ENCODE measurements at places on chromosomes 1 and 21. TPM values are rescaled to one million over a fixed set of nuclear protein-coding genes. Genes with fewer than 3 reads are reported as not detected.
A peak's percentile ranks its signal among the peaks of the same experiment; 100 is the strongest.

Gene ATAD3B
- total RNA-seq, result 63.0 TPM

Gene SH2D2A
- total RNA-seq, result 0.89 TPM

Gene RNU1-4
- total RNA-seq, result 1,553 TPM

GRCh38 chr1:23239638-23240295 is 22.5 kb upstream of the HTR1D start:
- no peak for DNase-seq

GRCh38 chr1:201655910-201656309 is 117.0 kb downstream of the NAV1 start:
- no peak for DNase-seq

DNA sequence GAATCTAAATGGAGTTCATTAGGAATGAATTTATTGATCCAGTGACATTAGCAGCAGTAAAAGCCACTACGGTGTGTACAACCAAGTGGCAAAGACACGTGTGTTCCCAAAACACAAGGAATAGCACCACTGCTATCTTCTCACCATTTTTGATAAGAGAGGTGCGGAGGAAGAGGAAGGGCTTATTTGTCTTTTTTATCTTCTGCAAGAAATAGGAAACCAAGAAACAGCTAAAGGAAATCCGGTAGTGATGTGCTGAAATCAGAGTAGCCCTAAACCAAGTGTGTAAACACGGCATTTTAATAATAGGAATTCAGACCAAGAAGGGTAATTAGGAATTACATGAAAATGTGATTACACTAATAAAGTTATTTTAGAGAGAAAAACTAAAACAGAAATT is 9.1 kb upstream of the SCYL3 start:
- DNase-seq, result no peak

DNA sequence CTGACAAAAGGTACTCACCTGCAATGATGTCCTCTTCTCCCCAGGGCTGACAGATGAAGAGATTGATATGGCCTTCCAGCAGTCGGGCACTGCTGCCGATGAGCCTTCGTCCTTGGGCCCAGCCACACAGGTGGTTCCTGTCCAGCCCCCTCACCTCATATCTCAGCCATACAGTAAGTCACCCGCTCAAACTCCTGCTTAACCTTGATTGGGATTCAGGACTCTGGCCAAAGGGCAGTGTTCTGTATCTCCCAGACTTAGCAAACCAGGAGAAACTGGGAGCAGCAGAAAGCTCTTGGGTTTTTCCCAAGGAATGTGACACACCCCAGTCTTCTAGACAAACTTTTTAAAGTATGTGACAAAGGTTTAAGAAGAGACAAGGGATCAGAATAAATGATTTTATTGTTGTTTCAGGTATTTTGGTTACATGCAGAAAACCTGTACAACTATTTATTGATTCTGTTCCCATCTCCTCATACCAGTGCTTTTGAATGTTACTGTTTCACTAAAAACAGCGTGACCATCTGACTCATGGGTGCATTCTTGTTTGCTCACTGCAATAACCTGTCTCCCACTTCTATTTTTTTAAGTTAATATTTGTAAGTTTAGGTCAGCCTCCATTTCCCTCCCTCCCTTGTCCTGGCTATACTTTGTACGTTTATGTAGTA is 124.6 kb downstream of the PEX14 start:
- peak; percentile 91 for DNase-seq

GRCh38 chr1:77026135-77026534 is 158.9 kb downstream of the ST6GALNAC5 start:
- DNase-seq, result no peak

DNA sequence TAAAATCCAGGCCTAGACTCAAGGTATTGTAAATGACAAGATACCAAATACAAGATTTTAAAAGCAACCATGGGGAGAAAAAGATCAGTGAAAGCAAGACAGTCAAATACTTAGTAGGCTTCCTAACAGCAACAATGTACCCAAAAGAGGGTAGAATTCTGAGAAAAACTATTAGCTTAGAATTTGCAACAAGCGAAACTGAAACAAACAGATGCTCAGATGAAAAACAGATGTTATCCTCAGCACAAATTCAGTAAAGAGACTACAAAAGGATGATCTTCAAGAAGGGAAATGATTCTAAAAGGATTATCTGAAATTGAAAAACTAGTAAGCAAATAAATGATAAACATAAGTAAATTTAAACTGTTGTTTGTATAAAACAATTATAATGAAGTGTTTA is 40.0 kb downstream of the PDC start:
- DNase-seq, result no peak

DNA sequence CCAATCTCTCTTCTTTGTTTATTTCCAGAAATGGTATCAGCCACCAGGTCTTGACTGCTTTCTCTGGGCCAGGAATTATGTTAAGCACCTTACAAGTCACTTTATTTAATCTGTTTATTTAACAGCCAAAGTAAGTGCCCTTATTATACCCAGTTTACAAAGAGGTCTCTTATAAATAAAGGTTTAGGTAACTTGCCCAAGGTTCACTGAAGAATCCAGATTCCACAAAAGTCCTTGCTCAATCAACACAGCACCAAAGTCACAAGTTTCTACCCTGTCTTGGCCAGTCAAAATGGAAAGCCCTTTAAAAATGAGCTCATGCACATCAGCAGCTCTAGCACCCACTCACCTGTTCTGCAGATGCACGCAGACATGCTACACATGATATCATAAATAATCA is 28.0 kb upstream of the ATP1A1 start:
- no peak for DNase-seq

DNA sequence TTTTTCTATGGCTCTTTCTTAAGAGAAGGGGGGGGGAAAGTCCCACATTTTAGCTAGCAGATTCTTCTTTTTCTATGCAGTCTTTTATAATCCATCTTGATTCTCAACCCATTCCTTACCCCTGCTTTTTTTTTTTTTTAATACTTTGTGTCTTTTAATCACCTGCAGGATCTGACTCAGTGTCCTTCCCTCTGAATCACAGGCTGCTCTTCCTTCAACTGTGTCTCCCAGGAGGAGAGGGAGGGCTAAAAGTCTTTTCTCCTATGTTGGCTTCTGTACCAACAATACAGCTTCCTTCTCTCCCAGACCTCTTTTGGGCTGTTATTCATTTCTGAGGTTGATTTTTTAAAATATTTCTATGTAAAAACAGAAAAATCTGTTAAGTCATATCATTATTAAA is 686.2 kb downstream of the ADGRL2 start:
- DNase-seq, result no peak

DNA sequence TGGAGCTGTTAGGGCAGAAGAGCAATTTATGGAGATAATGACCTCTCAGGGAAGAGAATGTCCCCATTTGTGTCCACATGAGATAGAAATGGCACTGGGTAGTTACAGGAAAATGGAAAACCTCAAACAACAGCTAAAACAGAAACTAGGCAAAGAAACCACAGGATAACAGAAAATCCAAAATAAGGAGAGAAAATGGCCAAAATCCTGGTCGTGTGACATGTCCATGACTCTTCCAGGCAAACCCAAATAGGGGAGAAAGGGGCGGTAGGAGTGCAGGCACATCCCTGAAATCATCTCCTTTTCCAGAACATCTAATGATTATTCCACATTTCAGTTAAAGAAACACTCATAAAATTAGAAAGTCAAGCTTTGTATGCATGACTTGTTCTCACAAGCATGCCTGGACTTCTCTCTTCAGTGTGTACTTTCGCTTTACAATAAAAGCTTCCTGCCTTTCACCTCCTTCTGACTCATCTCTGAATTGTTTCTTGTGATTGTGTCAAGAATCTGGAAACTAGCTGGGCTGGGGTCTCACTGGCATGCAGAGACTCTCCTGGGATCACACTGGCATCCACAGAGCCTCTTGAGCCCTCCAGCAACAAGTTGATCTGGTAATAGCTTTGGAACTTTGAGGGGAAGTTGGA is 171.4 kb upstream of the ZP4 start:
- peak; percentile 81 for DNase-seq

- no peak for DNase-seq
Observed at GRCh38 chr1:199591468-199591867, 436.0 kb upstream of the NR5A2 start.

DNA sequence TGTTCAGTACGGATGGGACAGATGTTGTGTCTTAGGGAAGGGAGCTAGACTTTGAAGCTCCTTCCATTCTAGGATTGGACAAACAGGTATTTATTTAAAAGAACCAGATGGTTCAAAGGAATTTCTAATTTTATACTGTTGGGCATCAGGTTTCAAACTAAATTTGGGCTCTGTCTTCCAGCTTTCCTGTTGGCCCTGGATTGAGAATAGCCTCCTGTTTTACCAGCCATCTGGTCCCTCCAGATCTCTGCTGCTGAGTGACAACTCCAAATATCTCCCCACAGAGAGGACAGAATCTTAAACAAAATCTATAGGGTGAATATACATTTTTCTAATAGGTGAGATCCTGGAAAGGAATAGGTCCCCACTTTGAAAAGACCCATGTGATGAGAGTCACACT is 52.5 kb upstream of the CNIH3 start:
- no peak for DNase-seq

DNA sequence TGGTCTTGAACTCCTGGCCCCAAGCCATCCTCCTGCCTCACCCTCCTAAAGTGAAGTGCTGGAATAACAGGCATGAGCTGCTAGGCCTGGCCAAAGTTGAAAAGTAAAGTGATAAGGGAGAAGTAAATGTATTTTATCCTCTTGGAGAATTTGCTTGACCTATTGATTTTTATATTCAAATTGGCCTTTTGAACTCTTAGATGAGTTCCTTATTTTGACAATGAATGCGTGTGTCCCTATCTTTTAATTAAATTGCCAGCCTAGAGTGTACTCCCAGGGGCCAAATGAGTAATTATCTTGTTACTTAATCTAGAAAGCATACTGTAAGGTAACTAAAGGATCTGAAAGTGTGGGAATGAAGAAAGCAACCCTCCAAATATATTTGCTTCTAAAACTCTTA is 11.4 kb downstream of the RNF11 start:
- DNase-seq, result no peak

GRCh38 chr1:117622726-117623125 is 16.9 kb downstream of the TENT5C start:
- no peak for DNase-seq

GRCh38 chr1:95657248-95657647 is 423.2 kb downstream of the RWDD3 start:
- no peak for DNase-seq

DNA sequence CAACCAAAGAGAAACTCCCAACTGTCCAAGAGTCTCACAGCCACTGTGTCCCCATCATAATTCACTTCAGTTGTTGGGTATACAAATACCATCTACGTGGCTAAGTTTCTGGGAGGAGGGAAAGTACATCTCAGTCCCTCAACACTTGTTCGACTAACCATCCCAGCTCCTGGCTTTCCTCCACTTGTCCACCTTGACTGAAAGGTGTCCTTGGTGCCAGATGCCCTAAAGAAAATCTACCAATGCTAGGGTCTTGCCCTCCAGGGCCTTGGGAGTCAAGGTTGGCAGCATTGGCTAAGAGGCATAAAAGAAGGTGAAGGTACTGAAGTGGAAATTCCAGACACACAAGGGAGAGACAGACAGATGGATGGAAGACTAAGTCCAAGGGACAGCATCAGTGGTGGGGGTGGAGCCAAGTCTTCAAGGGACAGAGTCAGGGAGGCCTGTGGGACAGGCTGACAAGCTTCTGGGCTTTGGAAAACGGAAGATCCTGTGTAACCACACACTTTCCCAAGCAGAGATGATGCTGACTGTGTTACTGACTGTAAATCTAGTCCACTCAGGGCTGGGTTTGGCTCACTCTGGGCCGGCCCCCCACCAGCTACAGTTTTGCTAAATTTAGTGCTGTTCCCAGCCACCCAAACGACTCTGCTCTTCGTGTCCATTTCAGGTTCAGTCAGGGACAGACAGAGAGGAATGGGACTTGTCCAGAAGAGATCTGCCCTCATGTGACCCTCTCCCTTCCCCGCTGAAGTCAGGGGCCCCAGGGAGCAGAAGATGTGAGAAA is 60.1 kb downstream of the CD34 start:
- DNase-seq, result no peak

DNA sequence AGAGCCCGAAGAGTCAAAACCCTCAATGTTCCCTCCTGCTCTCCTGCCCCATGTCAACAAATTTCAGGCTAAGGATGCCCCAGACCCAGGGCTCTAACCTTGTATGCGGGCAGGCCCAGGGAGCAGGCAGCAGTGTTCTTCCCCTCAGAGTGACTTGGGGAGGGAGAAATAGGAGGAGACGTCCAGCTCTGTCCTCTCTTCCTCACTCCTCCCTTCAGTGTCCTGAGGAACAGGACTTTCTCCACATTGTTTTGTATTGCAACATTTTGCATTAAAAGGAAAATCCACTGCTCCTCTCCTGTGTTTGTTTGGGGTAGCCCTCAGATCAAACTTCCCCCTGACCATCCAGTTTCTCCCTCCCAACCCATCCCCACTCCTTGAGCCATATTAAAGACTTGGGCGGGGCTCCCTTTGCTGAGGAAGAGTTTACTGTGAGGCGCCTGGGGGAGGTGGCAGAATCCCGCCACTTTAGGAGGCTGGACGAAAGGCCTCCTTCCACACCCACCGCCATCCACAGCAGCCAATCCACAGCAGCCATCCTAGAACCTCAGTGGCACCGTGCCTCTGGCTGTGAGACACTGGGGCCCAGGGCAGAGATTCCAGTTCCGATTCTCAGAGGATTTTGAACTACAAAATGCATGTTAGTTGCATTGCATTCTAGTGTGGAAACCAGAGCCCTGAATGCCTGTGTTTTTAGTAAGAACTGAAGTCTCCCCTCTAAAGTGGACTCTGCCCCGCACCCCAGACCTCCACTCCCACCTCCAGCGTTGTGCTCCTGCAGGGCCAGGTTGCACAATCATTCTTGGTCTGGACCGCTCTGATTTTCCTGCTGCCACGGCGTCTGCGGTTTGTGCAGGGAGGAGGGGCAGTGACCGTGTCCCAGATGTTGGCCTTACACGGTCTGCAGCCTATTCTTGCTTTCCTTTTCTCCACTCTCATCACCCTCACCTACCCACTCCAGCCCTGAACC is 3.0 kb downstream of the OLFML3 start:
- DNase-seq, result peak; percentile 73

- DNase-seq, result no peak
Observed at GRCh38 chr1:198696211-198696610, 57.4 kb downstream of the PTPRC start.

GRCh38 chr1:116724765-116725375 is 29.4 kb upstream of the CD2 start:
- DNase-seq, result peak; percentile 28

DNA sequence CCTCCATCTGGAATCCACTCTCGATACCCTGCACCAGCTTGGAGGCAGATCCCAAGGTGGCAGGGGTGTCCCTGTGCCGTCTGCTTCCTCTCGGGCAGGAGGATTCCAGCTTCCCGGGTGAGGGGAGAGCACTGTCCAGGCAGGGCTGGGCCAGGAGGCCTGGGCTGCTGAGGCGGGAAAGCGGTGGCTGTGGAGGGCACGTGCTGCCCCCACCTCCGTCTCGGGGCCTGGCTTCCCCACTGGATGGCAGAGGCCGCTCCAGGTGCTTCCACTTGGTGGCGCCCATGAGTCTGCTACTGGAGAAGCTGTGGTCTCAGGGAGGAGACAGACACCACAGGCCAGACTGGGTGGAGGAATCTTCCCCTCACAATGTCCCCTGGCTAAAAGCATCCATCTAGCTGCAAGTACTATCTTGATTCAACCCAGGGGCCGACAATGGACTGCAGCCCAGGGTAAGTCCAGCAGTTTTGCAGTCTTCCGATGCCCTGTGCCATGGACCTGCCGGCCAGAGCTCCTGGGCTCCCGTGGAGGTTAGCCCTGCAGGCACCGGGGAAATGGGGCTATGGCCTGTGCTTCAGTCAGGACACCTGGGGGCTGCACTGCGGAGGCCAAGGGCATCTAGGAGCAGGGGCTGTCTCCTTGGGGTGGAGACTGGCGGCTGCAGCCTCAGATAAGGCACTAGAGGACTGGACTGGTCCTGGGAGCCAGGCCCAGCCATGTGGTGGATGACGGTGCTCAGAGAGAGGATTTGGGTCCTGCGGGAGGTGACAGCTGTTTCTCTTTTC is 41.3 kb upstream of the EIF4G3 start:
- no peak for DNase-seq
